ENCODE measurements at places on chromosomes 7 and 10.

GRCh38 chr10:132234860-132235259 is 48.1 kb downstream of the DPYSL4 start:
- no peak for DNase-seq

- DNase-seq = no peak
These were observed 2.7 kb upstream of the PNLIPRP1 start for GRCh38 chr10:116587878-116588591.

DNA sequence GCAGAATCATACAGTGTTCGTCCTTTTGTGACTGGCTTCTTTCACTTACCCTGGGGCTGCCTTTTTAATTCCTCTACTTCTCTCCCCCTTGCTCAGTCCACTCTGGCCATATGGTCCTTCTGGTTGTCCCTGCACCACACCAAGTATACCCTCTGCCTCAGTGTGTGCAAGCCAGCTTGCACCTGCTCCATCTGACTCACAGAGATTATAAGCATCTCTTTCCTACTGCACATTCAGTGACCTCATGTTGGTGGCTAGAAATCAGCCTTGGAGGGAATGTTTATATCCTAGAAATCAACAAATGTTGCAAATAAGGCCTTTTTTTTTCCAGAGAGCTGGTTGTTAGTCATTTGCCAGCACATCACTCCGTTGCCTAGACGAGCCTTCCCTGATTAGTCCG is 67.5 kb upstream of the C10orf90 start:
- DNase-seq = no peak

DNA sequence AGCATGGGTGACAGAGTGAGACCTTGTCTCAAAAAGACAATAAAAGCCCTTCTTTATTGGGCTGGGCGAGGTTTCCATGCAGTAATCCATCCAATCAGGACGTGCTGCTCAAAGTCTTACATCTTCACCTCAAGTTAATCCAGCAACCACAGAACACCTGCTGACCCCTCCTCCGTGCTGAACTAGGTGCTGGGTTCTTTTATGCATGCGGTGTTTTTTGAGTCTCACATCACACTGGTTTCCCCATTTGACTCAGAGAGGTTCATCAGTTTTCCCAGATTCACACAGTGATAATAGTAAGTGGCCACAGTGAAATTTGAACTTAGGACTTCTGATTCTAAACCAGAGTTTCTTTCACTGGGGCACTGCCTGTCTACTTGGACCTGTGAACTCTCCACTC is 58.3 kb upstream of the GTF2I start:
- DNase-seq = no peak

- DNase-seq = no peak
These were observed 2.3 kb downstream of the GSDME start for GRCh38 chr7:24754906-24755506.
